ENCODE measurements at places on chromosomes 4 and X.
A peak's percentile ranks its signal among the peaks of the same experiment; 100 is the strongest.

- DNase-seq: no peak
Measured at GRCh38 chrX:8042304-8042703, 115.1 kb upstream of the PNPLA4 start.

DNA sequence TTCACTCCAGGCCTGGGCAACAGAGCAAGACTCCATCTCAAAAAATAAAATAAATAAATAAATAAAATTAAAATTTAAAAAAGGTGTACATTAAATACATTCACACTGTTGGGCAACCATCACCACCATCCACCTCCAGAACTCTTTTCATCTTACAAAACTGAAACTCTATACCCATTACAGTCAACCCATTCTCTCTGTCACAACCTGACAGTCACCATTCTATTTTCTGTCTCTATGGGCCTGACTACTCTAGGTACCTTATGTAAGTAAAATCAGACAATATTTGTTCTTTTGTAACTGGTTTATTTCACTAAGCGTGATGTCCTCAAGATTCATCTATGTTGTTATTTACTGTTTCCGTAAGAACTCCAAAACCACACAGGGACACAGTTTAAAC is 59.6 kb downstream of the FRYL start:
- no peak for DNase-seq

GRCh38 chrX:107935664-107936433 is 46.3 kb downstream of the TEX13B start:
- no peak for DNase-seq

DNA sequence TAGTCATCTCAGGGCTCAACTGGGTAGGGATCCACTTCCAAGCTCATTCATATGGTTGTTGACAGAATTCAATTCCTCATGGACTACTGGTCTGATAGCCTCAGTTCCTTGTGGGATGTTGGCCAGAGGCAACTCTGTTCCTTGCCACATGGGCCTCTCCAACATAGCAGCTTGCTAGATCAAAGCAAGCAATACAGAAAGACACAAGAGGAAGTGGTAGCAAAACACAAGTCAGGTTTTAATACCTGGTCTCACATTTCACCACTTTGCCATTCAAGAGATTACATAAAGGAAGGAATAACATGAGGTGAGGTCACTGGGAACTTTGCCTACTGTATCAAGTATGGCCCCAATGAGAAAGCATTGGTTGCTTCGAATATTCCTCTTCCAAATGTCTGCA is 79.2 kb downstream of the PRSS12 start:
- DNase-seq: no peak

GRCh38 chrX:49053223-49054072 is 5.4 kb upstream of the CCDC120 start:
- peak; percentile 73 for DNase-seq

DNA sequence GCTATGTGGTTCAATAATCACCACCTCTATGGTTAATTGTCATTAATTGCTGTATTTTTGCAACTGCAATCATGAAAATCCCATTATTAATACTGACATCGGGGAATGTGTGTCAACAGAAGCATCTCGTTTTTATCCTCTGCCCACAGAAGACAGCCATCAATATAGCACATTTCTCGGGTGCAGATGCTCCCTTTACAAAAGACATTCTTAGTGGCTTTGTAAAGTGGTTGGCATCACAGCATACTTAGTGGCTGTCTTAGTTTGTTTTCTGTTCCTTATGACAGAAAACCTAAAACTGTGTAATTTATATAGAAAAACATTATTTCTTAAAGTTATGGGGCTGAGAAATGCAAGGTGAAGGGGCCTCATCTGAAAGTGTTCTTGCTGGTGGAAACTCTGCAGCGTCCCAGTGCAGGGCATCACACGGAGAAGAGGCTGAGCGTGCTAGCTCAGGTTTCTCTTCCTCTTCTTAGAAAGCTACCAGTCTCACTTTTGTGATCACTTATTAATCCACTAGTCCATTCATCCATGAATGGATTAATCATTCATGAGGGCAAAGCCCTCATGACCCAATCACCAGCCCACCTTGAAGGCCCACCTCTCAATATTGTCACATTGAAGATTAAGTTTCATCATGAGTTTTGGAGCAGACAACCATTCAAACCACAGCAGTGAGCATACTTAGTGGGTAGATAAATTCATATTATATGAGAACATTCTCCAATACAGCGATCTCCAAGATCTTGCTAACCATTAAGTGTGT is 1067.7 kb upstream of the PABPC4L start:
- DNase-seq: no peak

DNA sequence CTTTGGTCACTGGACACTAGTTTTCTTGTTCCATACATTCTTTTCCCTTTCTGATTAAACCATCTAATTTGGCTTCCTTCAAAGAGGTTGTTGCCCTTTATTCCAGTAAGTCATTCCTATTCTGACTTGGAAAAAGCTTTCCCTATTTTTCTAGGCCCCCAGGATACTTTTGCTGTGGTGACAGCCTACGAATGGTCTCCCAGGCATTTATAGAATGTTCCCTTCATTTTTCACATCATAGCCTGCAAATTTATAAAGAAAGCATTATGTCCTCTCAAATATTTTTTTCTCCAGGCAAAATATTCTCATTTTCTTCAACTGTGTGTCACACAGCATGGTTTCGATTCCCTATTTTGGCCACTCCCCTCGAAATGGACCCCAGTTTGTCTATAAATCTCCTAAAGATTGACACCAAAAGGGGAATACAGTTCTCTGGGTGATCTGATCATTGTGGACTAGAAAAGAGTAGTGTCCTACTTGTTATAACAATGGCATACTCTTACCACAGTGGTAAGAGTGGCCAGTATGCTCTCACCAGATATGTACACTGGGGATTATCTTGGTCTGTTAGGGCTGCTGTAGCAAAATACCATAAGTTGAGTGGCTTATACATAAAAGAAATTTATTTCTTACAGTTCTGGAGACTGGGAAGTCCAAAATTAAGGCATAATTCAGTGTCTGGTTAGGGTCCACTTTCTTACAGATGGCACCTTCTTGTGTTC is 41.5 kb upstream of the BMP2K start:
- DNase-seq: no peak

GRCh38 chr4:124641715-124642381 is 70.7 kb downstream of the ANKRD50 start:
- no peak for DNase-seq

GRCh38 chr4:151407466-151408379 is 1.3 kb upstream of the FHIP1A start:
- no peak for DNase-seq

DNA sequence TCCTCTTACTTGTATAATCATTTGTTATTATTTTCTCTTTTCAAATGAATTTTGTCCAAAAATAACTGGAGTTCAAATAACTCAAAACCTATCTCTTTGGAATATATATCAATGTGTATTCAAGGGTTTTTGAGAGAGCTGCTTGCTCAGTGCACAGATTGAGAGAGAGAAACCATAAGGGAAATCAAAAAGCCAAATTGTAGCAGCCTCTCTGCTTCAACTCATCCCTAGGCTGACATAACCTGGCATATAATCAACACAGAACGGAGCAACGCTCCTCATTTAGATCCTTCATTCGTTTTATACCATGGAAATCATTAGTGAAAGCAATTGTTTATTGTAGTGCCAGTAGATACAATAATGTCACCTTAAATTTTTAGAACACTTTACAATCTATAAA is 1.8 kb upstream of the GPM6A start:
- DNase-seq: no peak

- no peak for DNase-seq
Measured at GRCh38 chr4:127759893-127760292, 22.2 kb upstream of the HSPA4L start.

GRCh38 chr4:139785356-139785755 is 119.7 kb downstream of the MGST2 start:
- no peak for DNase-seq

Measured in CMK (cell line).